Stimulated activated CD8-positive, alpha-beta memory T cell treated with anti-CD3 and anti-CD28 coated beads, Interleukin-12 subunit alpha, Interleukin-12 subunit beta, amount 100 ng/mL, for 1 hour (primary cell): ENCODE measurements at places on chromosomes 2 and 18.

DNA sequence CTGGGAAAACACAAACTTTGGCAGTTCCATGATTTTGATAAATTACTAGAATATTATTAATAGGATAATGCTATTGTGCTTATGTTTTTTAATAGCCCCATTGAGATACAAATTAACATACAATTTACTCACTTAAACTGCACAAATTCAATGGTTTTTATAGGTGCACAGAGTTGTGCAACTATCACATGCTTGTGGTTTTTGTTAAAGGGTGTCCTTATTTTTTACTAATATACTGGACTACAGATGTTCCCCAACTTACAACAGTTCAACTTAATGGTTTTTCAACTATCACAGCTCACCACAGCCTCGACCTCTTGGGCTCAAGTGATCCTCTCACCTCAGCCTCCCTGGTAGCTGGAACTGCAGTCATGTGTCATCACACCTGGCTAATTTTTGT, 76.6 kb downstream of the OSBPL1A start:
- no peak for DNase-seq

GRCh38 chr2:16103614-16104314, 163.4 kb downstream of the MYCN start:
- no peak for DNase-seq

DNA sequence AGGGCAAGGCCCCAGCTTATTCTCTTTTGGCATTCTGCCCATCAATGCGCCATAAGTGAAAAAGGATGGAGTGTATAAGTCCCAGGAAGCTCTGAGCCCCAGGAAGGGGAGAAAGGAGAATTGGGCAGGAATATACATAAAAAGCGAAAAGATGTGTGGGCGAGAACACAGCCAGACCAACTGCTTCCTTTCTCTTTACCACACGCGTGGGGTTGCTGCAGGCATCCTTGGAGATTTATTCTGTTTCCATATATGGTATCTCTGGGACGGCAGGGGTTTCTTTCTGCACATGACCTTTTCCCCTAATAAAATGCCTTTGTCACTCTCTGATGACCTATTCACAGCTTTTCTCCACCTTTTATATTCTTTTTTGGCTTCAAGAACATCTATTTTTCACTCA, 440.5 kb downstream of the NBAS start:
- no peak for DNase-seq

DNA sequence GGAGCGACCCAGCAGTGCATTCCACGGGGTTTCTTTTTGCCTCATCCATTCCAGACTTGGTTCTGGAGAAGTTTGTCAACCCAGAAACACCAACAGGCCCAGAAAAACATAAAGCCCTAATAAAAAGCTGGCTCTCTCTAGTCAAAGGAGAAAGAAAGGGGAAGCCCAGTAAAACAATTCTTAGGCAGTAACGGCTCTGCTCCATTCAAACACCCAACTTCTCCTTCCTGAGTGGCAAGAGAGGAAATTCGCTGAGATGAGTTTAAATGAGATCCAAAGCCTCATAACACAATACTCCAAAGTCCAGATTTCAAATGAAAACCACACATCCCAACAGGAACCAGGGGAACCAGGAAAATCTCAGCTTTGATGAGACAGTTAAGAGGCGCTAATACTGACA, 179.9 kb downstream of the RPIA start:
- no peak for DNase-seq

DNA sequence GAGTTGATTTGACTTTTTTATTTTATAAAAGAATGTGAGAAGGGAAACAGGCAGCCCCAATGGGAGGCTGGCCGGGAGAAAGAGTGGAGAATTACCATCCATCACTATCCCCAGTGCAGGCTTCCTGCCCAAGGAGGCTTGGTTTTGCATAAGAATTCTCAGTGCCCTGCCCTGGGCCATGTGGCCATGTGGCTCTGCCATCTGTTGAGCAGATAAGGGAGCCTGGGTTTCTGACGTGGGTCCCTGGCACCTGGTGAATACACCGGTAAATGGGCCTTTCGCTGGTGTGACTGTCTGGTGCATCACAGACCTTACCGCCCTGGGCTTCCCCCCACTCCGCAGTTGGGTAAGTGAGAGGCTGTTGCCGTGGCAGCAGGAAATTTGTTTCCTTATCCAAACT, 54.5 kb upstream of the TMEM163 start:
- DNase-seq = no peak

DNA sequence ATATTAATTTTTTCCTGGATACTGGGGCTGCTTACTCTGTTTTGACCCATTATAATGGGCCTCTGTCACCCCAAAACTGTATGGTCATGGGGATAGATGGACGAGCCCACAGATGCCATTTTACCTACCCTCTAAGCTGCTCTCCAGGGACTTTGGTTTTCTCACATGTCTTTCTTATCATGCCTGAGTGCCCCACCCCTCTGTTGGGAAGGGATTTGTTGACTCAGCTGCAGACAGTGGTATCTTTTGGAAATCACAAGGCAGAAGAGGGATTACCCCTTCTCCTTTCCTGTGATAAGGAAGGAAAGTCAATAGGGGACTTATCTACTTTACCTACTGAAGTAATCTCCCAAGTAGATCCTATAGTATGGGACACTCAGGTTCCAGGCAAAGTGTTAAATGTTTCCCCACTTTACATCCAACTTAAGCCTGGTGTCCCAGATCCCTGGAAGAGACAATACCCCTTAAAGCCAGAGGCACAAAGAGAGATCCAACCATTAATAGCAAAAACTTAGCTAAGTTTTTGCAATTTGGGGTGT, 182.7 kb downstream of the RNF152 start:
- no peak for DNase-seq

GRCh38 chr2:49262801-49263560, 108.7 kb upstream of the FSHR start:
- no peak for DNase-seq

DNA sequence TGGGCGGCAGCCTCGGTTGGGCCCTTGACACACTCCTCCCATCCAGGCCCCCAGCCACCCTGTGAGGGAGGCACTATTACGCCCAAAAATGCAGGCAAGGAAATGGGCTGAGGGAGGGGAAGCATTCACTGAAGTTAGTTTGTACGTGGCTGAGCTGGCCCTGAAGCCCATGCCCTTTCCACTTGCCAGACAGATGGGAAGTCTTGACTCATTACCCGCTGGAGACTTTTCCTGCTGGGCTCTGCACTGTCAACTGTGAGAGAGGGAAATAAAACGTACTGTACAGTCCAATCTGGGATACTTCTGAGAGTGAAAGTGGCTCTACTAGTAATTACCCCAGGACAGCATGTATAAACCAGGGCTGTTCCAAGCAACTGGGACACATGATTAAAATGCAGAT, 125.9 kb downstream of the MSH2 start:
- no peak for DNase-seq

DNA sequence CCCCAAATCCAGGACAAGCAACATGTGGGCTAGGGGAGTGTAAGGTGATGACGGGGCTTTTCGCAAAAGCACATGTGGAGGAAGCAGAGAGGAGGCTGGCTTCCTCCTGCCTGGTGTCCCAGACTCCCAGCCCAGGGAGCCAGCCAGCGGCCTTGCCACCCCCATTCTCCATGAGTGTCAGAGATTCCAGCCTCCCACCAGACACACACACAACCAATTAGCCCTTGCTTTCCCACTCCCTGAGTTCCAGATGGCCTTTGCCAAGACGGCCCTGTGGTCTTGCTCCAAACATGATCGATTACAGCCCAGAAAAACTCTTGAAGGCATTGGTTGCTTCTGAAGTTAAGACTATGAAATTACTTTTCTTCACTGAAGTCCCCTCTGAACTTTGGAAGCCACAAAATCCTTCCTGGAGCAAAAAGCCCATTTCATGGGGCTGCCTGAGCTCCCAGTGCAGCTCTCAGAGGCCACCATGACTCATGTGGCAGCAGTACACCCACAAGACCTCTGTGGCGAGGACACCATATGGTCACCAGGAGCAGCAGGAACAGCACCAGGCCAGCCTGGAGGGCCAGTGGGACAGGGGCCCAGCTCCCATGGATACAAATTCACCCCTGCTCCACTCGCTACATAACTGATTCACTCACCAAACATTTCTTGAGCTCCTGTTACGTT, 69.1 kb upstream of the PID1 start:
- DNase-seq = no peak

GRCh38 chr2:105872142-105872728, 127.5 kb downstream of the NCK2 start:
- DNase-seq = no peak

DNA sequence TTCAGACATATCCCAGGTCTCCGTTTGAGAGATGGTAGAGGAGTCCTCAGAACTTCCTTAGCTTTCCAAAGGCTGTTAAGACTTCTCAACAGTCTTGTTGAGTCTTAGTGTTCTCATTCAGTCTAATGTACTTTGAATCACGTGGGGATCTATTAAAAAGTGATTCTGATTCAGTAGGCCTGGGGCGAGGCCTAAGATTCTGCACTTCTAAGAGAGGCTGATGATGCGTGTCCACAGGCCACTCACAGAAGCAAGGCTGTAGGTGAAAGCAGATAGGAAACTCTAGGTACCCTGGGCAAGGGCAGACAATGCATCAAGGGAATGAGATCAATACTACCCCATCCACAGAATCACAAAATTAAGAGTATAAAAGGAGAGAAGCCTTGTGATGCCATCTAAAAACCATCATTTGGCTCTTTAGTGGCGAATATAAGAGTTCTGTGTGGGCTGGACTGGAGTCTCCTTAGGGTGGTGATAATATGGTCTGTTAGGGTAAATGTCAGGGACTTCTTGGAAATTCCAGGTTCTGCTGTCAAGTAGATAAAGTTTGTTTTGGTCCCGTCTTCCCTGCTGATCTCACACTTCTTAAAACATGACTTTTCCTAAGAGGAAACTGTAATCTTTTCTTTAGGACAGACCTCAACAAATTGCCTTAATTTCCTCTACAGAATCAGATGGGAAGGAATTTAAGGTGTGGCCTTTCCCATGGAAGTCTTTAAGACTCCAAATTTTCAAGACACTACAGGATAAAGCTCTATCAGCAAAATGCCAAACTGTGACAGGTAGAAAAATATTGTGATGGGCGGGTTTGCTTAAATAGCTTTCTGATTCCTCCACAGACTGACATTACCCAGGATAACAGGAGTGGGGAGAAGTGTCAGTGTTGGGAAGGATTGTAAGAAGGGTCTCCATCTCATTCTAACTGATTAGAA, 45.7 kb upstream of the NEMP2 start:
- no peak for DNase-seq

GRCh38 chr2:10036095-10036884, 7.1 kb upstream of the KLF11 start:
- no peak for DNase-seq

GRCh38 chr2:26033818-26034636, at the start of gene RAB10:
Gene RAB10 (plus strand): TSS chr2:26034084. CDS start chr2:26034609, 525 bp downstream.
- DNase-seq = peak; percentile 99

DNA sequence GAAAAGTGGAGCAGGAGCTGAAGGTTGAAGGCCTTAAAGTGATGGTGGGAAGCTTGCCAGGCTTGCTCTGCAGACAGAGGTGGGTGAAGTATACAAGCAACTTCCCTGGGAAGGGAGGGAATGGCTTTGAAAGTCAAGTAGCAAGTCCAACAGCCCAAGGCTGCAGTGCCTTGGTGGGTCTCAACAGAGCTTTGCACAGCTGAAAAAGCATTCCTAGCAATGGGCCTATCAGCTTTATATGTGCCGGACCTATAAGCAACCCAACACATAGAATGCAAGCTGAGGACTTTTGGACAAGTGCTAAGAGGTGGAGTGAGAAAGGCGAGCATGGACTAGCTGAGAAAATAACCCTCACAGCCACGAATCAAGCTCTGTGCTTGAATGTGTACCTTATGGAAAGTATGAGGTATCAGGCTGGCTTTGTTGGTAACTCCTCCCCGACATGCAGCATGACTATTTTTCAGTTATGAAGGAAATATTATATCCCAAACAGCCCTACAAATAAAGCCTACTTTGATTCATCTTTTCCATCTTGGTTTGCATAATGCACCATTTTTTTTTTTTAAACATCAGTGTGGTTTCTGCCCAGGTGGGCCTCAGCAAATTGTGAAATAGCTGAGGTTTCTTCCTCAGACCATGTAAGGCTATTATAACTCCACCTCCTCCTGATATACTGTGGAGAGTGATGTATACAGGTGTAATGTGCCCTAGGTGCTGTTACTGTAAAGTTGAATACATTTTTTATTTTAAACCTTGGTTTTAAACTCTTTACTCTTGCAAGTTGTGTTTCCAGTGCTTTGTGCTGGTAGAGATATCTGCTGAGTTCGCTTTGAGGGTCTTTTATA, 241.4 kb upstream of the CXCR4 start:
- DNase-seq = no peak

DNA sequence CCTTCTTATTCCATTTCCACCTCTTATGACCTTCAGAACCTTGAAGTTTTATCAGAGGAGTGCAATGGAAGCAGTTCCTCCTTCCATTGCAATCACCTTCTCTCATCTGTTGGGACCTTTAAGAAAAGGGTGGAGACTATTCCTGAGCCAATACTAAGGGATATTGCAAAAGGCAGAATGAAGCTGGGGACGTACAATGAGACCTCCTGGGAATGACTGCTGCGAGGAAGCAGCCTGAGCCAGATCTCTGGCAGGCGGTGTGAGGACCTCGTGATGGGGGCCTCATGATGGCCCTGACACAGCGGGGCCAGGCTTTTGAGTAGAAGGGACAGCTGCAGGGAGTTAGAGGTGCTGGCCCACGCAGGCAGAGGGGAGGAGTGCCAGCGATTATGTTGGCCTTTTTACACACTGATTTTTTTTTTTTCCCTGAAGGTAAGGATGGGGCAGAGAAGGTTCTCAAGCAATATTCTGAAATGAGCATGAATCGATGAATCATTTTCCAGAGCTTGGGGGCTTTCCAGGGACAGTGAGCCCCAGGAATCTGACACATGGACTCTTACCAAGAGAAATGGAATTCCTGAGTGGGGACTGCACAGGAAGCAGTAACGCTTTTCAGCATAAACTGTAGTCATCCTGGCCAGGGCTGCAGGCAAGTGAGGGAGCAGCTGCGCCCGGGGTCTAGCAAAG, 40.0 kb upstream of the LAPTM4A start:
- DNase-seq = no peak

- no peak for DNase-seq
These were observed 72.1 kb upstream of the EMILIN2 start for GRCh38 chr18:2774669-2775068.

DNA sequence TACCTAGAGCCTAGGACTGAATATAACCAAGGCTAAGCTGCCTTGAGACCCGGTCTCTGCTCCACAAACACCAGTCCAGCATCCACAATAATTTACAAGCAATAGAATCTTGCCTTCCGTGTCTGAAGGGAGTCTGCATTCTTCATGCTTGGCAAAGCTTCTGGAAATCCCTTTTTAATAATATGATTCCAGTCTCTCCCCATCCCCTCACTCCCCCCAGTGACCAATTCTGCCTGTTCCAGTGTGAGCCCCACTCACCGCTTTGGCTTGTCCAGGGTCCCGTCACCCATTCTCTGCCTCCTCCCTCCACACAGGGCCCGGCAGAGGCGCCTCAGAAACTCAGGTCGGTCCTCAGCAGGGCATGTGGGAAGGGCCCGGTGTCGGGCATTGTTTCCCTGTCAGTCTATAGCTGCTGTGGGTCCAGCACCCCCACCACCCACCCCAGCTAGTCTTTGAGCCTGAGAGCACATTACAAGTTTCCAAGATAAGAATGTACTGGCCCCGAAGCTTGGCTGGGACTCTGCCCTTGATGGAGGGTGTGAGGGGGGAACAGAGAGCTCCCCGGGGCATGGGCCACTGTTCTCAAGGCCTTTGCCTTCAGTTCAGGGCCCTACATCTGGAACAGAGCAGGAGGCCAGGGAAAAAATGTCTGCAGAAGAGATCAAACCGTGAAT, 129.7 kb upstream of the MYCN start:
- no peak for DNase-seq

GRCh38 chr18:33183136-33183535, 257.4 kb downstream of the CCDC178 start:
- no peak for DNase-seq

GRCh38 chr2:33115196-33115595, 168.4 kb downstream of the LTBP1 start:
- no peak for DNase-seq

GRCh38 chr2:238344517-238344916, 24.2 kb downstream of the TRAF3IP1 start:
- no peak for DNase-seq
